ENCODE measurements at places on chromosomes 13 and 19. TPM values are rescaled to one million over a fixed set of nuclear protein-coding genes. Genes with fewer than 3 reads are reported as not detected.
A peak's percentile ranks its signal among the peaks of the same experiment; 100 is the strongest.

GRCh38 chr13:48631441-48631840, 22.3 kb upstream of the CYSLTR2 start:
- no peak for DNase-seq

DNA sequence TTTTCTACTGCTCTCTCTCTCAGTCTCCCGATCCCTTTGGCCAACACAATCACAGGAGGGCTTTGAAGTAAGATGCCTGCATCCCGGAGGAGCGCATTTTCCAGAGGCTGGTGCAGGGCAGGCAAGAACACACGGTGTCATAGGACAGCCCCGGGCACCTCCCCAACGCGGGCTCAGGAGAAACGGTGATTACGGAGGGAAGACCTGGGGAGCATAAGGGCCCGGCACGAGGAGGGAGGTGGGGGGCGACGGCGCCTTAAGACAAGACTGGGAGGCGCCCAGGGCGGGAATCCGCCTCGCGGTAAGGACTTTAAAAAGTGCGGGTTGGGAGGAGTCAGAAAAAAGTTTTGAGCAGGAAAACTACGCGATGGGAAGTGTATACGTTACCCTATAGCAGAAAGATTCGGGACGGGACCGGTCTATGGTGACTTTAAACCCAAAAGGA, 18.7 kb upstream of the ZNF888 start:
- DNase-seq, result no peak

DNA sequence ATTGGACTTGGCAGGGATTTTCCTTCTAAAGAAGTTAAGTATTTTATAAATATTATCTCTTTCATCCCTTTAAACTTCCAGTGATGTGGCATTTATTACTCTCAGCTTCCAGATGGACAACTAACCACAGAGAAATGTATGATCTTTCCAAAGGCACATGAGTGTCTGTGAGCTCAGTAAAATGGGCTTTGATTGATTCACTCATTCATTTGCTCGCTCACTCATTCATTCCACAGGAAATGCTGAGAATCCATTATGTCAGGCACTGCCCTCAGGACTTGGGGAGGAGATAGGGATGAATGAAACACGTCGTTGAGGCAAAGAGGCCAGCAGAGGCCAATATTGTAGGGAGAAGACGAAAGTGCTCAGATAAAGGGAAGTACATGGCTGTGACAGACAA, 359.3 kb downstream of the EFNB2 start:
- no peak for DNase-seq

DNA sequence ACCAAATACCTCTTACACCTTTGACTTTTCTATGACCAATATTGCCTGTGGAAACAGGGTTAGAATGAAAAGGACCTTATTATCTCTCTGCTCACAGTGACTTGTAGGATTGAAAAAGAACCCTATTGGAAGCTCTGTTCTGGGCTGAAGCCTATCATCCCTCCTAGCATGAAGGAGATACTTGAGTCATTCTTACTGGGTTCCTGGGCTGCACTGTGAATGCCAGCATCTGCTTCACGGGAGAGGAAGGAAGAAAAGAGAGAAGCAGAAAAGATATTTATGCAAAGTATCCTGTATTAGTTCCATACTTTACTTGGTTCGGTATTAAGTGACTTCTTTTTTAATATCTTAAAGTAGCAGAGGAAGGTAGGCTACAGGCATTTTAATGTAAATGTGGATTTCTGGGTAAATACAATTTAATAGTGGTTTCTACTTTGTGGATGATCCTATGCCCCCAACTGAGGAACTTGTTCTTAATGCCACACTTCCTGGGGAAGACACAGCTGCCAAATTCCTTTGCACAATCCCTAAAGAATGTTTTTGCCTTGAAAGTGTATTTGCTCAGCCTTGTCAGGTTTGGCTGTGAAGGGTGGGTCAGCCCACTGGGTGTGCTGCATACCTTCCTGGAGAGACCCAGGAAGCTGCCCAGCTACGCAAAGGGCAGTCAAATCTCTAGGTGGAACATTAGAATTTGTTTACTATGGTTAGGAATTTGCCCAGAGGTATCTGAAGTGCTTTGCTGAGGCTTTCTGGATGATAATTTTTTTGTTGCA, 13.7 kb upstream of the SCEL start:
- no peak for DNase-seq

- peak; percentile 40 for DNase-seq
Observed at GRCh38 chr13:113996912-113997745, 23.3 kb upstream of the C13orf46 start.

- no peak for DNase-seq
Observed at GRCh38 chr19:49895566-49896297, 955 bp downstream of the IL4I1 start.

DNA sequence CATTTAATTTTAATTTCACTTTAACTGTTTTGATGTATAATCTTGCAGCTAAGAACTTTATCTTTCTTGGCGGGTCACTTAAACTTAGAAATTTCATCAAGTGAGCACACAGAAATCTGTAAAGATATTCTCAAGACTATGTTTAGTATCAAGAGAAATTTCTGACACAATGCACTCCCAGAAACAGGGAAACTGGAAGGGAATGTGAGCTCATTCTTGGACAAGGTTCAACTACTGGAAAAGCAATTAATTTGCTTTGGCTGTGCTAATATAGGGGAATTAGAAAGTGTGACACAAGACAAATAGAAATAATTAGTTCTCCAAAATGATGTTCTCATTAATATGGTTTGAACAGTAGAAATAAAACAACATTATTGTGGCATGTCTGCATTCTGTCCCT, 402.3 kb downstream of the DACH1 start:
- DNase-seq, result no peak

DNA sequence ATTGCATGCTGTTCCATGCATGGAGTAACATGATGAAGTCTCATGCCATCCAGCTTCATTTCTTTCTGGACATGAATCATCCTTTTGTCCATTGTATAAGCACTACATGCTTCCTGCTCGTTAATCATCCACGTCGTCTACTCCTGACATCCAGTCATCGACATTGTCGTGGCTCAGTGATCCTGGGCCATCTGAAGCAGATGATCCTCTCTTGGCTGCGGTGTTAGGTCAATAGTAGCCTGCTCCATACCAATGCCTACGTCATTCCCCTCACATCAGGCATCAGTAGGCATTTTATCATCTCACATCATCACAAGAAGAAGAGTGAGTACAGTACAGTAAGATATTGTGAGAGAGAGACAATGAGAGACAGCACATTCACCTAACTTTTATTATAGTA, 7.9 kb upstream of the MYO16 start:
- DNase-seq, result no peak

DNA sequence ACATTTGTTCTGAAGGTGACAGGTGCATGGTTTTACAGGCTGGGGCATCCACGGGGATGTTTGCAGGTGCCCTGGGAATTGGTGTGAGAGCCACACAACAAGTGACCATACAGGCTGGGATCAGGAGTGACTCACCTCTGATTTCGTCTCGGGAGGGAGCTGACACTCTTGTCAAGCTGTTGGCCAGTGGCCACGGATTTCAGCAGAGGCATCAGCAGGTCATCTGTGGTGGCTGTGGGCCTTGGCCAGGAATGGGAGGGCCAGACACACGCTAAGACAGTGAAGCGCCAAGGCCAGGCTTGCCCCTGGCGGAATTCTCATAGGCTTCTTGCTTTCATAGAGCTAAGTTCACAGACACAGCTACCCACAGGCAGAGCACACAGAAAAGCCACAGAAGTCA, 108.6 kb downstream of the HSPH1 start:
- no peak for DNase-seq

DNA sequence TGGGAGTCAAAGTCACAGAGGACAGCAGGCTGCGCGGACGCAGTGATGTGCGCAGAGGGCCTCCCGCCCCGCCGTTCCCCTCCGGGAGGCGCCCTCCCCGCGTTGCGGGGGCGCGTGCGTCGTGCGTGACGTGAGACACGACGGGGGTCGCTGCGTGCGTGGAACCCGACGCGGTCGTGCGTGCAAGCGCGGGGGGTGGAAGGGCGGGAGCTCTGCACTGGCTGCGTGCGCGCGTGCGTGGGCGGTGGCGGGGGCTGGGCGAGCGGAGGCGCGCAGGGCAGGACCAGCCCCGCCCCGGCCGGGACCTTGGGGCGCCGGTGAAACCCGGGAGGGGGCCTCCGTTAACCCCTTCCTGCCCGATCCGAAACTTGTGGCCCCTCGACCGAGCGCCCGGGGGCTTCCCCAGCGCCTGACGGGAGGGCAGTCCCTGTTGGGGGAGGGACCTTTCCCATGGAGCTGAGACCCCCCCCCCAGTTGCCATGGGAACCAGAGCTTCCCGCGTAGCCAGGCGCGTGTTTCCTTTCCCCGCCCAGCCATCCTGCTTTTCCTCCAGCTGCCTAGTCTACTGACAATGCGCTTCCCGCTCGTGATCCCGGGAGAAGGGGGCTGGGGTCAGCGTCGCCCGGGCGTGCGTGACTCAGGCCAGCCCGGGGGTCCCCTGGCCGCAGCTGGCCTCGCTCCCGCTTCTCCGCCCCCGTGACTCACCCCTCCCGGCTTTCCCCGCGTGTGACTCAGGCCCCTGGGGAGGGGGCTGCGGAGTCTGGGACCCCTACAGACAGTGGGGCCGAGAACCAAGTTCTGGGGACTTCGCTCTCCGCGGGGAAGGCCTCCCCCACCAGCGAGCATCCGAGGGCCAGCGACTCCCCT, 7.3 kb upstream of the HOOK2 start:
- peak; percentile 92 for DNase-seq

DNA sequence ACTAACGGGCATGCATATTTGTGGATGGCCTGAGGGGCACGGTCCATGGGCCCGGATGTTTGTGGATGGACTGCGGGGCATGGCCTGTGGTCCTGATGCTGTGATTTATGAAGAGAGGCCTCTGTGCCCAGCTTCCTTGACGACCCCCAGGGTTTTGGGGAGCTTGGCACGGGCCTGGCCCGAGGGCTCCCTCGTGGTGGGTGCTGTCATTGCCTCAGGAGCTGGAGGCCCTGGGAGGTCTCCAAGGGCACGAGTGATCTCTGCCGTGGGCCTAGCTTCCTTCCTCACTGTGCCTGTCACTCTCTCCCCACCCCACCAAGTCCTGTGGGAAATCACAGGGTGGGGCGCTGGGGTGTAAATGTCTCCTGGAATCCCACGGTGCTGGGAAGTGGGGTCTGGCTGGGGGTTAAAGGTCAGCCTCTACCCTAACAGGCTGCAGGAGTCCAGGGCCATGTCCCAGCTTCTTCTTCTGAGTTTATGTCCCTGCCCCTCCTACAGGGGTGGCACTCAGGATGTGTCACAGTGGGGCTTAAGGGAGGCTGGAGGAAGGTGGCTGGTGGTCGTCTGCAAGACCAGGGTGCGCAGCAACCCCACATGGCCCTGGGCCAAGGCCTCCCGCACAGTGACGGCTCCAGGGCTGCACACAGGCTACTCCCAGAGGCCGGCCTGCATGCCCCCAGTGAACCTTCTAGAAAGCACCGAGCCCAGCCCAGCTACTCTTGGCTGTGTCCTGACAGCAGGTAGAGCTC, 27.6 kb upstream of the RANBP3 start:
- DNase-seq, result peak; percentile 16

The ZNF132 gene
- total RNA-seq, result 3.2 TPM

The RASIP1 gene
- 0.95 TPM for total RNA-seq

The ZNF773 gene
- 5.6 TPM for total RNA-seq

The SYCN gene
- total RNA-seq, result not detected

The SLC15A1 gene
- not detected for total RNA-seq

All from natural killer cell treated with Interleukin-12 subunit alpha and Interleukin-12 subunit beta and Interleukin-15 and Interleukin-18, amount 100 ng/mL, for 72 hours (primary cell).